ENCODE measurements at places on chromosomes 11 and 22. TPM values are rescaled to one million over a fixed set of nuclear protein-coding genes. Genes with fewer than 3 reads are reported as not detected.

DNA sequence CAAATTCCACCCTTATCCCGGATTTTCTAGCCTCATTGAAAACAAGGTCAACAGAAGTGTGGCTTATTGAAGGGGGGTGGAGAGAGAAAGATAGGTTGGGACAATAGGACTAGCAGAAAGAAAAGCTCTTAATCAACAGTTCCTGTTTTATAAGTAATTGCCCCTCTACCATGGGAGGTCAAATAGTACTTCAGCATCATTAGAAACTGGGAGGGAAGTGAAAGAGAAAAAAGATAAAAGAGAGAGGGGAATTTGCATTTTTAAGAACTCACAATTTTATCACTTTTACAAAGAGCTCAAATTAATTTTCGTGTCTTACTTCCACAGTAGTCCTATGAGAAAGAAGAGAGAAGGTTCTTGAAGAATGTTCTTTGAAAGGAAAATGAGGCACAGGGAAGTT, 89.2 kb downstream of the AMOTL1 start:
- no peaks in the 10 kb centered on the region for H3K27me3 ChIP-seq
- peaks cover 17% of the 10 kb centered on the region for H3K36me3 ChIP-seq
- H3K27ac ChIP-seq, result no peak overlapping the region
- no peak overlapping the region for H3K4me3 ChIP-seq
- peaks cover 15% of the 10 kb centered on the region for H3K4me1 ChIP-seq
- DNase-seq, result no peak

The CD3E gene
- total RNA-seq, result not detected

The NPAS4 gene
- total RNA-seq, result not detected

GRCh38 chr11:68325907-68326220, 13.5 kb downstream of the LRP5 start:
- H3K36me3 ChIP-seq, result peaks cover 2% of the 10 kb centered on the region
- peaks cover 29% of the 10 kb centered on the region for H3K4me1 ChIP-seq
- no peak for DNase-seq
- H3K4me3 ChIP-seq, result no peak overlapping the region
- no peak overlapping the region for H3K27ac ChIP-seq
- H3K27me3 ChIP-seq, result no peaks in the 10 kb centered on the region

DNA sequence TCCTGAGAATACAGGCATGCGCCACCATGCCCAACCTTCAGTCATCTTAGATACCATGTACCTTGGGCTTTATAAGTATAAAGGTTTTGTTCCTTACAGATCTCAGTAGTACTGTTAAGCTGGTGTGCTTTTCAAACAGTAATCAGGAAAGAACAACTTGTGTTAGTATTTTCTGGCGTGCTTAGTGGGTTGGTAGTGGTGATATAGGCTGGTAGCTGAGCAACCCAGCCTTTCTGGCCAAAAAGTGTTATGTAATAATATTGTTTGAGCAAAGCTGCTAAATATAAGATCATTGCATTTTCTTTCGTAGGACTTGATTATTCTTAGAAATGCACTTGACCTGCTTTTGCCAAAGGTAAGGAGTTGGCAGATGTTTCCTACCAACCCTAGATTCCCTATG, 6.5 kb downstream of the ADSL start:
- H3K27me3 ChIP-seq, result no peaks in the 10 kb centered on the region
- H3K4me1 ChIP-seq, result peaks cover 5% of the 10 kb centered on the region
- H3K4me3 ChIP-seq, result no peak overlapping the region
- H3K27ac ChIP-seq, result no peak overlapping the region
